ENCODE measurements at places on chromosomes 7 and 10.

GRCh38 chr10:7792541-7792940 lies 4.6 kb downstream of the ATP5F1C start:
- no peak for DNase-seq

DNA sequence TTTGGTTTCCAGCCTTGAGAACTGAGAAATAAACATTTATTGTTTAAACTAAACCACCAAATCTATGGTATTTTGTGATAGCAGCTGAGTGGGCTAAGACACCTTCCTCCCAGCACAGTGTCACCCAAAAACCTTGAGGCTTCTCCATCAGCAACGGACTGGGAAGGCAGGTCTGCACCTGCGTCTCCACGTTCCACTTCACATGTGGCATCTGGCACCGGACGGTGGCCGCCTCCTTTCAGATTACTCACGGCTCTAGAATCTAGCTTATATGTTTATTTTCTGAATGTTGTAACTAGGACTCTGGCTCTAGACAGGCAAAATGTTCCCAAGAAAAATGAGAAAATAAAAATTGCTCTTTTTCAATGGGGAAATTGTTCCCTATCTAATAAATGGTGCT lies 201.0 kb downstream of the ADARB2 start:
- DNase-seq = no peak

- no peak for DNase-seq
Observed at GRCh38 chr10:122363311-122363710, 11.2 kb upstream of the PLEKHA1 start.

- no peak for DNase-seq
Observed at GRCh38 chr10:1824928-1825327, 87.6 kb upstream of the ADARB2 start.

- peak; percentile 17 for DNase-seq
Observed at GRCh38 chr7:28078036-28078901, 102.3 kb downstream of the JAZF1 start.

DNA sequence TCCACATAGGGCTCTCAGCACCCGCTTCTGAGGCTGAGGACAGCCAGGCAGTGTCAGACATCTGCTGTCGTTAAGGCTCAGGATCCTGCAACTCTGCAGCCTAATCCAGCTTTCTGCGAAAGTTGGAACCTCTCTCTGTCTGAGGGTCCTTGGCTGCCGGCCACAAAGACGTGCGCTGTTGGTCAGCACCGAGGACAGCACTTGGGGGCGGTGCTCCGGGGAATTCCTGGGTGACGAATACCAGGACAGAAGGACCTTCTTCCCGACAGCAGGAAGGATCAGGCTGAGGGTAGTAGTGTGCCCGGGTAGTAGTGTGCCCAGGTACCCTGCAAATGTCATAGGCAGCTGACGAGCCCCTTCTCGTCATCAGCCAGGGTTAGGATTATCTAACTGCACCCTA lies 16.0 kb upstream of the RASGEF1A start:
- no peak for DNase-seq

DNA sequence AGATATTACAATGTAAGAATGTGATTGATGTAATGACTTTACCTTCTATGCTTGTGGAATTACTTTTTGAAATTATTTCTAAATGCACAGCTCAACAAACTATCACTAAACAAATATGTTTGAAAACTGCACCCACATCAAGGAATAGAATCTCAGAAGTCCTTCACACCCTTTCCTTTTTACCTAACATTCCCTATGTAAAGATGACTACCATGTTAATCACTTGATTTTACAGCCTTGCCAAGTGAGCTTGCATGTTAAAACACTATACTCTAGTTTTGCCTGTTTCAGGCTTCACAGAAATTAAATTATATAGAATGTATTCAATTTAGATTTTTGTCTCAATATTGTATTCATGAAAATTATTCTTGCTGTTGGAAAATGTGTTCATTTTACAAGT lies 1169.4 kb upstream of the CELF2 start:
- DNase-seq = no peak

DNA sequence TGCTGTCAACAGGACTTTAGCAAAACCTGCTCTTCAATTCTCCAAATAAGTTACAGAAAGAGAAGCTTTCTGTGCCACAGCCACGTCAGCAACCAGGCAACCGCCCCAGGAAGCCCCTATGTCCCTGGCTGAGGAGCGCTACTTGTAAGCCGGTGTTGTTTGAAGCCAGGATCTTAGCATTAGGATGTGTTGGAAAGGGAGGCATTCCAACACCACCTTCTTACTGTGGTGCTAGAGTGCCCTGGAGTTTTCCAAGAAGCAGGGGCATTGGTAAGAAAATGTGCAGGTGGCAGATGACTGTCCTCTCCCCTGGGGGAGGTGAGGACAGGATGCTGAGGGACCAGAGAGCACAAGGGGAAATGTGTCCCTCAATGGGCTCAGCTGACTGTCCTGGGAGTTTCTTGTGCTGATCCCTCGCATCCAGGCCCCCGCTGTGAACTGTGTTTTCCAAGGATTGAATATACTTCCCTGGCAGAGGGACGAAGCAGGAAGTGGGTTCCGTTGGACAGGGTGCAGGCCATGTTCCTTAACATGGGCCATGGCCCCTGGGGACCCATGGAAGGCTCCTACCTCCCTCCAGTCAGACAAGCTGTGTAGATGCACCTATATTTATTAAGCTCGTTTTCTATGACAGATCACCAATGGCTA lies 139.6 kb upstream of the GDF10 start:
- no peak for DNase-seq

DNA sequence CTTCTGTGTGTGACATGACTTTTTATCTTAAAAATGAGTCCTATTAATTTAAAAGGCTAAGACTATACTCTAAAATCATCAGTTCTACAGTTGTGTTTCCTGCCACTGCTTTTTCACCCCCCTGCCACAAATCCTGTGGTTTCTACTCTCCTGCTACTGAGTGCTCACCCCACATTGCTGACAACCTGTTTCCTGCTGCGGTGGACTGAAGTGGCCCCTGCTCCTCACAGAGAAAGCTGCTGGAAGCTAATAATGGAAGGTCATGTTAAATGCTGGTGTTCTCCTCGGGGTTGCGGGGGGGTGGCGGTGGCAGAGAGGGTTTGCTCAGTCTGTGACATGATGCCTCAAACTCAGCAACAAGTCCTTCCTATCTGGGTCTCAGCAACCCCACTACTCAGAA lies 113.2 kb upstream of the INHBA start:
- no peak for DNase-seq

- DNase-seq = no peak
Observed at GRCh38 chr10:108850138-108850854, 1073.0 kb downstream of the XPNPEP1 start.

GRCh38 chr10:14617852-14618251 lies 156.8 kb downstream of the FAM107B start:
- DNase-seq = no peak

DNA sequence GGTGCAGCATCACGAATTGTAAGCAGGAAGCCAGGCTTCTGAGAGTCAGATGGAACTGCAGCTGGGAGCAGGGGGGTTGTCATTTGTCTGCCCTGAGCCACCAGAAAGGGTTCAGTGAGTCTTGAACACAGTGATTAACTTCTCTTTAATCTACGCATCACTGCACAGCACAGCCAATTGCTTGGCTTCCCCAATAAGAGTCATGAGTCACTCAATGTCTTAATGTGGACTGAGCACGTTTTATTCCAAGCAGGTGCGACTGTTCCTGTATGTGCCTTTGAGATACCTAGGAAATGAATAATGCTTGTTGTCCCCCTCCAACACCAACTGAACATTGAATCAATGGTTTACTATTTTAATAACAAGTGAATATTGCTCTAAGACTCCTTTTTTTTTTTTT lies 26.0 kb upstream of the PLEKHA1 start:
- DNase-seq = no peak

DNA sequence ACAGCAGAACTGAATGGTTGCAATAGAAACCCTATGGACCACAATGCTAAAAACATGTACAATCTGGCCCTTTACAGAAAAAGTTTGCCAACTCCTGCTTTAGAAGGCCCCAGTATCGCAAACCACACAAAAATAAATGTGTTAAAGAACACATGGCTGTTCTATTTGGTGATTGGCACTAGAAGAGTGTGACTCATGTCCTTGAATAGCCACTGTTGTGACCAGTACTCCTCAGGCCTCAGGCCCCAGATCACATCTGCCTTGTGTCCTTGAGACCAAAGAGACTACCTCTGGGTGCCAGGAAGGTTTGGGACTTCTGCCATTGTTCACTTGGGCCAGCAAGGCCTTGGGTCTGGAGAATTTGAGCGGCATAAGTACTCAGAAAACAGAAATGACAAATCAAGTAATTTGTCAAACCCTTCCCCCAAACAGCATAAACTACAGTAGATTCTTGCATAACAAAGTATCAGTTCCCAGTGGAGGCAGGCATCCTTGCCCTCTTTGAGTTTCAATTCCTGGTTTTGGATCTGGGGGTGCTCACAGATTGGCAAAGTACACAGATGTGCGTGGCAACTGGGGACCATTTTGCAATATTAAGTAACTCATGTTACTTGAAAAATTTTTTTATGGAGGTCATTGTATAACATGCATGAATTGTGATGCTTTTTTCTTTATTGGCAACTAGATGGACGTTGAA lies 50.2 kb downstream of the MTURN start:
- DNase-seq = no peak

DNA sequence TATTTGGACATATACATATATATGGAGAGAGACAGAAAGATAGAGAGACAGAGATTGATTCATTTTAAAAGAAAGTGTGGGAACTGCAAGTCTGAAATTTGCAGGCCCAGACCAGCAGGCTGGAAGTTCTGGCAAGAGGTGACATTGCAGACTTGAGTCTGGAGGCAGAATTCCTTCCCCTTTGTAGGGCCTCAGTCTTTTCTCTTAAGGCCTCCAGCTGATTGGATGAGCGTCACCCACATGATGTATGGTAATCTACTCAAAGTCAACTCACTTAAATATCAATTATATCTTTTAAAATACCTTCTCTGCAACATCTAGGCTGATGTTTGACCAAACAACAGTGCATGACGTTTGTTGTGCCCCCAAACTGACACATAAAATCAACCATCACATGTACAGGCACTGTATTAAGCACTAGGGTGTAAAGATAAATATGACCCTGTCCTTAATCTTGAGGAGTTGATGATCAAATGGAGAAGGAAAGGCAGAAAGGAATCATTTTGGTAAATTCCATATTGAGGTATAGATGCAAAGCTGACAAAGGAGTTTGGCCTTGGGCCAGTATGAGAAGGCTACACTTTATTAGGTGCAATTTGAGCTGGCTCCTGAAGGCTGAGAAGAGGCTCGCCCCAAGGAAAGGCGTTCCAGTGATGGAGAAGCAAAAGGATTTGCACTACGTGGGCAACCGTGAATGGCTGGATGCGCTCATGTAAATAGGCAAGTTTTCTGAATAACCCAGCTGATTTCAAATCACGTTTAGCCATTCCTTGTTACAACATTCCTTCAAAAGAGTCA lies 52.6 kb downstream of the BPGM start:
- DNase-seq = no peak

DNA sequence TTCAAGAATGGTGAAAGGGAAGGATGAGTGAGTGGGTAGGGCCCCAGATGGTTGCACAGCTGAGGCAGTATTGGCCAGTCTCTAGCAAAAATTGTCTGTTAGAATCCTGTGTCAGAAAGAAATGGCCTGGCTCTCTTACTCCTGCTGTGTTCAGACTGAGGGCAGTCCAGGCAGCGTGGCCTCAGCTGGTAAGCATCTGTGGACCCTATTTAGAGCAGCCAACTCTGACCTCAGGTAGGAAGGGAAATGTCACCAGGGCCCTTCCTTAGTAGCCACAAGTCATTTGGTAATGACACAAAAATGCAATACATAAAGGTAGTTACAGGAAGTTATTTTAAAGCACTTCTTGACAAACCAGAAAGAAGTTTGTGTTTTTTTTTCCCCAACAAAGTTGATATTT lies 1194.7 kb downstream of the CNTNAP2 start:
- no peak for DNase-seq

GRCh38 chr10:34339816-34340553 lies 475.1 kb downstream of the PARD3 start:
- no peak for DNase-seq

DNA sequence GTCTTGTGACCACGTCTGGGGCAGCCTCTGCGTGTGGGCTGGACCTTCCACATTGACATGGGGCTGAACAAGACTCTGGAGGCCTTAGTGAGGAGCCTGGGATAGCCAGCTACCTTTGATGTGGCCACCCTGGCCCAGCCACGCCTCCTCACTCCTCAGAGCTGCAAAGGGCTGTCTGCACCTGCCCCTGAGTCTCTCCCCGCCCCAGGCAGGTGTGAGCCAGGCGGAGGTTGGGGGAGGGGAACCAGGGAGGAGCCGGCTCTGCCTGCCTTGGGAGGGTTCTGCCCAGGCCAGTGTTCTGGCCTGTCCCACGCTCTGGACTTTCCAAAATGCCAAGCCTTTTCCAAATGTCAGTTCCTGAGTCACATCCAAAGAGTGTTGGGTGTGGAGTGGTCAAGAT lies 72.2 kb downstream of the GTF2IRD1 start:
- DNase-seq = no peak

GRCh38 chr7:96397936-96398598 lies 76.2 kb upstream of the SLC25A13 start:
- no peak for DNase-seq

DNA sequence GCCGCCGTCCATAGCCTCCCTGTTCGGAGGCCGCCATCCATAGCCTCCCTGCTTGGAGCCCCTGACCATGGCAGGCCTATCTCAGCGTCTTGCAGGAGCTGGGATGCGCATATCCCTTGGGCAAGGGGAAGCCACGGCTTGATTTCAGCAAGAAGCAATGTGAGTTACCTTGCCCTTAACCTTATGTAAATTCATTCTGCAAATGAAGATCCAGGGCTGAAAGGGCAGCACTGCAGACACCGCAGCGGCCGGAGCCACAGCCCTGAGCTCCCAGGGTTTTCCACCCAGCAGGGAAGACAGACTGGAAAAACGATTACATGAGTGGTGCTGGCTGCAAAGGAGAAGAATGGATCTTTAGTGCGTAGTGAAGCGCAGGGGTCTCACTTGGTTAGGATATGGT lies 95.8 kb downstream of the SEC61G start:
- DNase-seq = no peak

- DNase-seq = no peak
Observed at GRCh38 chr10:133251388-133252222, 13.9 kb downstream of the VENTX start.

- peak; percentile 78 for DNase-seq
Observed at GRCh38 chr7:157336383-157337315, at the start of gene DNAJB6. DNAJB6 (plus strand) TSS chr7:157337004; CDS start chr7:157358573, 21,569 bp downstream.

DNA sequence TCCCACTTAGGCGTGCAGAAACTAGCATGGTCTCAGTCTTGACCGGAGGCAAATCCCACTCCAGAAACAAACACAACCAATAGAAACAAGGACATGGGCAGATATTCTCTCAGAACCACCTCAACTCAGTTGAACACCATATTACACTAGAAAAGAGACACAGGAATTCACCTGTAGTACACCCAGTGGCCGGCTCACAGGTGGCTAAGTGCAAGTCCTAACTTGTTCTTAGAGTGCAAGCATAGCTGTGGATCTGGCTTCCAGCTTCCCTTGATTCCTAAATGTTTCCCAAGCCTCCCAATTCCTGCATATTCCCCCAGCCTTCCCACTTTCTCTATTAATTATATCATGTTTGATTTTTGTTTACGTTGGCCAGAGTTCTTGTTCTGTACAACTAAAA lies 164.4 kb downstream of the TPK1 start:
- DNase-seq = no peak

GRCh38 chr10:569961-570627 lies 119.4 kb downstream of the DIP2C start:
- no peak for DNase-seq
